ENCODE measurements at places on chromosomes 7 and 10.
A peak's percentile ranks its signal among the peaks of the same experiment; 100 is the strongest.

GRCh38 chr10:122142641-122143237, 128.4 kb upstream of the BTBD16 start:
- DNase-seq: peak; percentile 67

GRCh38 chr10:1253523-1254353, 197.6 kb downstream of the WDR37 start:
- no peak for DNase-seq

- DNase-seq: no peak
These were observed 905.6 kb upstream of the GHITM start for GRCh38 chr10:83233691-83234090.

- DNase-seq: no peak
These were observed 30.9 kb downstream of the DNAJB12 start for GRCh38 chr10:72323771-72324191.

- DNase-seq: no peak
These were observed 57.3 kb downstream of the HELLS start for GRCh38 chr10:94602729-94603515.

GRCh38 chr10:69902835-69903535, 101.3 kb downstream of the COL13A1 start:
- DNase-seq: no peak

GRCh38 chr10:129375171-129375570, 91.9 kb upstream of the MGMT start:
- no peak for DNase-seq

GRCh38 chr7:2403718-2404648, 572 bp downstream of the CHST12 start:
- no peak for DNase-seq

DNA sequence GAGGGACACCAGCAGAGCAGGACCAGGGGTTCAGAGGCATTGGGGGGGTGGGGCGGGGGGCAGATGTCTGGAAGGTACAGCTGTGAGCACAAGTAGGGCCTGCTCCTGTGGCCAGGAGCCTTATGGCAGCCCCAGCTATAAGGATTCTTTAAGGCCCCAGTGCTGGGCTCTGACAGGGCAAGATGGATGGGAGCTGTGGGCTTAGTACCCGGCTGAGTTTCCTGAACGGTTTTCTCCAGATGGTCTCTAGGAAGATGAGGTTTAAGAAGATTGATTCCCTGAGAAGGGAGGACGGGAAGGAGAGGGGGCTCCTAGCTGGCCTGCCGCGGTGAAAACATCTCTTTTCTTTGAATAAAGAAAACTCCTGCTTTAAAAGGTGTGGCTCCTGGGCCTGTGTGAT, 30.1 kb upstream of the COMTD1 start:
- no peak for DNase-seq

- DNase-seq: peak; percentile 12
These were observed 5.3 kb downstream of the PTF1A start for GRCh38 chr10:23197416-23197861.

- no peak for DNase-seq
These were observed 156.8 kb upstream of the MAGI2 start for GRCh38 chr7:79610313-79610712.

DNA sequence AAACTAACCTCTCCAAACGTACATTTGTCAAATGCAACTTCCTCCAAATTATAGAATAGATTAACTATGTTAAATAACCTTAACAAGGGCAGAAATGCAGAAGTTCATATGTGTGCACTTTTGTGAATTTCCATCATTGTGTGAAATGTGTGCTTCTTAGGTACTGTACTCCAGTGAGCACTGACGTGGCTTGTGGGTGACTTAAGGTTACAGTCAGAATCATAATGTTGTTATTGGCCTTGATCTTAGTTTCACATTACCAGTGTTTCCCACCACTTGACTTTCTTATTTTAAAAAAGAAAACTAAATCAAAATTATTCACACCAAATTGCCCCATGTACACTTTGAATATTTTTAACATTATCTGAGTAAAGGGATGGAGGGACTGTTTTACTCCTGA, 155.1 kb upstream of the FZD8 start:
- DNase-seq: no peak

DNA sequence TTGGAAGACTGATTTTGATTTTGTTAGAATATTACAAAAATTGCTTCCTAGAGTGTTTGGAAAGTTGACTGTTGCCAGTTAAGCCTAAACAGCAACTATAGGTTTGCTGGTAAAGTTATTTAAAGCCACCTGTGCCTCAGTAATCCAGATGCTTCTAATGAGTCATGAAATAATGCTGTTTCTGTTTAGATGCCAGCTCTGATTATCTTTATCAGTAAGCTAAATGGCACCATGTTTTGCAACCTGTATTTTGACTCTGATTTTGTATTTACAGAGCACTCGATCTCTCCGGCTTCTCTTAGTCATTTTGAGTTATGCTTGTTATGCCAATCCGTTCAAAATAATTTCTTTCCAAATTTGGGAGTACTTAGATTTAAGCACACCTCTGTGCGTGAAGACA, 366.1 kb downstream of the EXOC4 start:
- DNase-seq: no peak

GRCh38 chr10:30155401-30155800, 96.0 kb upstream of the JCAD start:
- no peak for DNase-seq

- no peak for DNase-seq
These were observed 57.9 kb downstream of the STK32C start for GRCh38 chr10:132249824-132250375.

- no peak for DNase-seq
These were observed 162.4 kb downstream of the GATA3 start for GRCh38 chr10:8216893-8217292.

DNA sequence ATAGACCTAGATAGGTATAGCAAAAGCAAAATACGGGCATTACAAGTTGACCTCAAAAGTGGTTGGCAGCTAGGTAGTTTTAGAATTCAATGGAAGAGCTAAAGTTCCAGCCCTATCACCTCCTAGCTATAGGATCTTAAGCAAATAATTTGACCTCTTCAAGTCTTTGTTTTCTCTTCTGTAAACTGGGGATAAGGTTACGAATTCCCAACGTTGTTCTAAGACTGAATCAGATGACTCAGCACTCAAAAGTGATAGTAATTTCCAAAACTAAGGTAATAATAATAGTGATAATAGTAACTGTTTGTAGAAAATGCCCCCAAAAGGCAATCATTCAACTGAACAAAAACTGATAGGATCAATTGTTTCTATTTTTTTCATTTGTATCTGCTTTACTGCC, 445.2 kb downstream of the KCNMA1 start:
- DNase-seq: no peak

GRCh38 chr10:84156768-84157167, 16.8 kb upstream of the GPR15LG start:
- DNase-seq: no peak

- DNase-seq: no peak
These were observed 112.1 kb upstream of the SDK1 start for GRCh38 chr7:3188946-3189345.

DNA sequence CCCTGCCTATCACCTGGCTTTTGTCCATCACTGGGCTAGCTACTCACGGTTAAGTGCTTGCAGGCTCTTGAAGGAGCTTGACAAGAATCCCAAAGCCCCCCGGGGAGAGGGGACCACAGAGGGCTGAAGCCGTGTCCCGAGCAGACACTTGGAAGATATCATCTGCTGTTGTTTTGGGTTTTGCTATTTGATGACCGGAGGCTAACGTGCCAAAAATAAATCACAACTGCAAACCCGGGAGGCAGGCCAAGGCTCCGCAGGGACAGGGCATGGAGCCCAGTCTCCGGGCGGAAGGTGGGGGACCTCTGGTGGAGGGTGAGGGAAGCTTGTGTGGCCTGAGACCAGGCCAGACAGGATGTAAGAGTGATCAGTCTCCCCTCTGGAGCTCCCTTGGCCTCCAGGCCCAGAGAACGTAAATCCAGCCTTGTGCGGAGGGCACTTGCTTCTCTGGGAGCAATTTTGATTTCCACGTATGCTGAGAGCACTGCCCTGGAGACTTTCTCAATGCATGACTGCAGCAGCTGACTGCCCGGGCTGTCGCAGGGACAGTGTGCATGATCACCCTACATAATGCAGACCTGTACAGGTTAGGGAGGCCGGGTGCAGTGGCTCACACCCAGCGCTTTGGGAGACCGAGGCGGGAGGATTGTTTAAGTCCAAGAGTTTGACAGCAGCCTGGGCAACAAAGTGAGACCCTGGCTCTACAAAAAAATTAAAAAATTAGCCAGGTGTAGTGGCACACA, at the start of gene PHKG1:
Gene PHKG1, minus strand, starts transcription at position 164 of the 743 bp plus-strand sequence. CDS start 4,011 bp downstream, outside the sequence.
- DNase-seq: no peak

- no peak for DNase-seq
These were observed 12.7 kb downstream of the CNTNAP2 start for GRCh38 chr7:146129296-146129695.

DNA sequence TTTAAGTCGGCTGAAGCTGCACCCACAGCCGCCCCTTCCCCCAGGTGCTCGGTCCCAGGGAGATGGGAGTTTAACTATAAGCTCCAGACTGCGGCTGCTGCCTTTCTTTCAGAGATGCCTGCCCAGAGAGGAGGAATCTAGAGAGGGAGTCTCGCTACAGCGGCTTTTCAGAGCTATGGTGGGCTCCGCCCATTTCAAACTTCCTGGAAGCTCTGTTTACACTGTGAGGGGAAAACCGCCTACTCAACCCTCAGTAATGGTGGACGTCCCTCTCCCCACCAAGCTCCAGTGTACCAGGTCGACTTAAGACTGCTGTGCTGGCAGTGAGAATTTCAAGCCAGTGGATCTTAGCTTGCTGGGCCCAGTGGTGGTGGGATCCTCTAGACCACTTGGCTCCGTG, 135.4 kb downstream of the CXCL12 start:
- no peak for DNase-seq

- no peak for DNase-seq
These were observed 33.1 kb upstream of the MBL2 start for GRCh38 chr10:52805414-52806285.

DNA sequence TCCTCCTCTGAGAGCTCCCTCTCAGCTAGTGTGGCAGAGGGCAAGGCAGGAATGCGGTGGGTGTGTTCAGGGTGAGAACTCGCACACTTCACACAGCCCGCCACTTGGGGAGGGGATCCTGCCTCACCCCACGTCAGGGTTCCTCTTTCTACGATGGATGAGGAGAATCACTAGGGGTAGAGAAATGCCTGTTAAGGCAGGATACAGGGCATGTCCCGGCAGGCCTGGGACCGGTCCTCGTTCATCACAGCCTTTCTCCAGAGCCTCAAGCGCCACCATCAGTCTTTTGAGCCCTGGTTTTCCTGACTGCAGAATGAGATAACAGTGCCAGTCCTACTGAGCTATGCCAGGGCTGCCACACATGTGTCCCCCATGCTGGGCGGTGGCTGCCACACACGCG, 546.7 kb upstream of the ADARB2 start:
- no peak for DNase-seq

DNA sequence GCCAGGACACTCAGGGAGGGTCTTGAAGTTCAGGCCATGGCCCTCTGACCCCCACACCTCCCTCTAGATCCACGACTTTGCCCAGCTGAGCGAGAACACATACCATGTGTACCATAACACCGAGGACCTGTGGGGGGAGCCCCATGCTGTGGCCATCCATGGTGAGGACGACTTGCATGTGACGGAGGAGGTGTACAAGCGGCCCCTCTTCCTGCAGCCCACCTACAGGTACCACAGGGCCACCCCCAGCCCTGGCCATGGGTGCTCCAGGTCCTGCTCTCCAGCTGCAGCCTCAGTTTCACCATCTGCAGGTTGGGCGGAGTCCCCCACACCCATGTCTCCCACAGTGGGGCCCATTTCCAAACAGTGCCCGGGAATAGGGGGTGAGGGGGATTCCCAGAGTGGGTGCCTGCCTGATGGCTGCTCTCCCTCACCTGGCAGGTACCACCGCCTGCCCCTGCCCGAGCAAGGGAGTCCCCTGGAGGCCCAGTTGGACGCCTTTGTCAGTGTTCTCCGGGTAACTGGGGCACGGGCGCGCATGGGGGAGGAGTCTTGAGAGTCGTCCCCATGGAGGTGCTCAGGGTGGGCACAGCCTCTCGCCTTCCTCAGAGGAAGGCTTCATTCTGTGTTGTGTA, 54.1 kb downstream of the PALD1 start:
- no peak for DNase-seq

Data from GM10248 (cell line).